Activated gamma-delta T cell treated with anti-CD3 and anti-CD28 coated beads, Interleukin-2, amount 50 U/mL, for 16 hours (primary cell): ENCODE measurements at places on chromosomes 3 and 15.

GRCh38 chr3:173301647-173302046 lies 95.9 kb upstream of the NLGN1 start:
- DNase-seq = no peak

DNA sequence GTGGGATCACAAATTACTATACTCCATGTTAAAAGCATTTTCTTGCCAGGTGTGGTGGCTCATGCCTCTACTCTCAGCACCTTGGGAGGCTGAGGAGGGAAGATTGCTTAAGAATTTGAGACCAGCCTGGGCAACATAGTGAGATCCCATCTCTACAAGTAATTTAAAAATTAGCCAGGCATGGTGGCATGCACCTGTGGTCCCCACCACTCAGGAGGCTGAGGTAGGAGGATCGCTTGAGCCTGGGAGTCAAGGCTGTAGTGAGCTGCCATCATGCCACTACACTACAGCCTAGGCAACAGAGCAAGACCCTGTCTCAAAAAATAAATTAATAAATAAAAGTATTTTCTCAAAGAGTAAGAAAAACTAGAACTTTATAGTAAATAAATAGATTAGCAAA lies 22.9 kb upstream of the ABHD10 start:
- DNase-seq = no peak

DNA sequence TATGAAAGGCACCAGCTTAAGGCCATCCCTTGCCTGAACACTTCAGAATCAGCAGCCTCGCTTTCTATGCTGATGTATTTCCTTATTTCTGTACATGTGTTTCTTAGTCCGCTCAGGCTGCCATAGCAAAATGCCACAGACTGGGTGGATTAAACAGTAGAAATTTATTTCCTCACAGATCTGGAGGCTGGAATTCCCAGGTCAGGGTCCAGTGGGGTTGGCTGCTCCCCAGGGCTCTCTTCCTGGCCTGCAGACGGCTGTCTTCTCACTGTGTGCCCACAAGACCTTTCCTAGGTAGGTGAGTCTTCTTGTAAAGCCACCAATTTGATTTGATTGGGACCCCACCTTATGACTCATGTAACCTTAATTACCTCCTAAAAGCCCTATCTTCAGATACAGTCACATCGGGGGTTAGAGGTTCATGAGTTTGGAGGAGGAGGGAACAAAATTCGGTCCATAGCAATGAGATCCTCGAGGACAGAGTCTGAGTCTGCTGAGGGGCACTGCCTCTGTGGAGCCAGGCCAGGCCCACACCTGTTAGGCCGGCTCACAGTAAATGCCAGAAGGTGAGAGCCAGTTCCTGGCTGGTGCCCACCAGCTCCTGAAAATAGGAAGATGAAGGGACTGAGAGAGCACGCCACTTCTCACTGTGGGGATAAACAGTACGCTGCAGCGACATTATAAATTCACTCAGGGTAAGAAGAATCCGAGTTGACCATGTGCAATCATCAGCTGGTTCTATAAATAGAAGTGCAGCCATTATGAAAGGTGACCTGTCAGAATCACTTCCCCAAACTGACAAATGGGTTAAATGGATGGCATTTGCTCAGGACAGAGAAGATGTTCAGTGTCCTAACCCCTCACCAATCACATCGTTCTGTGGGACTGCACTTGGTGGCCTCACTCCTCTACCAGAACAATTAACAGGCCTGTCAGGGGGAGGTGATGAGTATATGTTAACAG lies 41.1 kb downstream of the CTXND1 start:
- DNase-seq = no peak

DNA sequence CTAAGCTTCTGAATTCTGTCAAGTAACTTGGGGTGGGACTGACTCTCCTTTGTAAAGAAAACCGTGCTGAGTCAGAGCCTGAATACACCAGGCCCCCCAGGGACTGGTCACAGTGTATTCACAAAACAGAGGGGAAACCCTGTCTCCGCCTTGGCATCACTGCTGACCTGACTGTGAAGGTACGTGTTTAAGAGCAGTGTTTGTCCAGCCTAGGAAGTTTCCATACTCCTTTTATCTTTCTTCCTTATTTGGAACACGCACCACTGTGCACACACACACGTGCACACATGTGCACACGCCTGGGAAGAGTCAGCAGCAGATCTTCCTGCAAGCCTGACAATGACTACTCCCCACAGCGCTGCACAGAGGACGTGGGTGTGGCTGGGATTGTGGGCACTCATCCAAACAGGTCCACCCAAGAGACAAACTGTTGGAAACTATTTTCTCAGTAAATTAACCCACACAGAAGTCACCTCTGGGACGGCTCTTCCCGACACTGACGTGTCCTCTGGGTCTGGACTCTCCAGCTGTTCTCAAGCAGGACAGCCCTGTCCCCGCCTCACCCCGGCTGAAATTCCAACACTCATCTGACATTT lies 87.7 kb downstream of the ATP10A start:
- no peak for DNase-seq

- no peak for DNase-seq
These were observed 1.2 kb downstream of the MYZAP start for GRCh38 chr15:57592836-57593420.

DNA sequence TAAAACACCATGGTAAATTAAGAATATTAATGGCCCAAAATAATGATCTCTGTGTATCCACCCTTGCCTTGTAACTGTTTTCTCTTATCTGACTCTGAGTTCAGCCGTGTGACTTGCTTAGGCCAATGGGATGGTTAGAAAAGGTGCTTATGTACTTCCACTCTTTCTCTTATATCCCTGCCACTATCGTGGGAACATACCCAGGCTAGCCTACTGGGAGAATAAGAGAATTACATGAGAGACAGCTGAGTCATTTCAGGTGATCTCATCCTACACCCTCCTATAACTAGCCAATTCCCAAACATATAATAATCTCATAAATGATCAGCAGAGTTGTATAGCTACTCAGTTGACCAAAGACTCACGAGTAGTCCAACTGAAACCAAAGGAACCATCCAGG lies 98.3 kb upstream of the ABI3BP start:
- no peak for DNase-seq

DNA sequence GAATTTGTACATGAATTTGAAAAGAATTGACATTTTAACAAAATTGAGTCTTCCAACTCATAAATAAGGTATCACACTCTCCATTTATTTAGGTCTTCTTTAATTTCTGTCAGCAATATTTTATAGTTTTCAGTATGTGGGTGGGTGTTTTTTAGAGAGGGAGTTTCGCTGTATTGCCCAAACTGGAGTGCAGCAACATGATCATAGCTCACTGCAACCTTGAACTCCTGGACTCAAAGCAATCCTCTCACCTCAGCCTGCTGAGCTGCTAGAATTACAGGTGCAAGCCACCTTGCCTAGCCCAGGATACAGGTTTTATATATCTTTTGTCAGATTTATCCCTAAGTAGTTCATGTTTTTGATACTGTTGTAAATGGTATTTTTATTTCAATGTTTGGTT lies 4.6 kb downstream of the WDR93 start:
- DNase-seq = no peak

DNA sequence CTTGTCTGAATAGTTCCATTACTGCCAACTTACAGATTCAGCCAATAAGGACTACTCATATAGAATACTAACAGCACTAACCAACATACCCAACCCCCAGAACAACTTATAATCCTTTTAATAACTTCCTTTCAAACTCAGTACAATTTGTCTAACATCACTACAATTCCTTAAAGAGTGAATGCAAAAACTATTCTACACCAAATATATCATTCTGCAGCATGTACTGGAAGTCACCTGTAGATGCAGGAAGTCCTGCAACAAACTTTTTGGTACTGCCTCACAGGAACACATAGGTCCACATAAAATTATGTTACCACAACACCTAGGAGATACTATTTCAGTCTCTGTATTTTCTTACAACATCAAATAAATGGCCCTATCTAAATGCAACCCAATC lies 2.1 kb downstream of the CCNL1 start:
- DNase-seq = no peak

DNA sequence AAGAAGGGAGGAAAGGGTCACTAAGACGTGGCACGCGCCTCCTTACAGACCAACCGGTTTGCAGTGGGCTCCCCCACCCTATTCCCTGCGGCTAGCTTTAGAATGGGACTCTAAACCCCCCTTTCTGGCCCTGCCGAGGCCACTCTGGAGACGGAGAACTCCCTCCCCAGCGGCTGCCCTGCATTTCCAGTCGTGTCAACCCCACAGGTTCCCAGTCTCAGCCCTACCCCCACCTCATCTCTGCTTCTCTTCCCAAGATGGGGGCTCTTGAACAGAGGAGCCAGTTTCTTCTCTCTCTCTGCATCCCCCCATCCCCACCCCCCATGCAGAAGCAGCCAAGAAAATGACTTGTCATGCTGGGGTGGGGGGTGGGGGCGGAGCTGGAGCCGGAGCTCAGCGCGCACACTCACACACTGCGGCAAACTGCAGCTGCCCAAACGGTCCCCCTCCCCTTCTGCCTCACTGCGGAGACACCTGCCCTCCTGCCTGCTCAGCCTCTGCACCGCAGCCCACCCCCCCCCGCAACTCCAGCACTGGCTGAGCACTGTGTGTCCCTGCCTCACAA lies 871 bp downstream of the MAP1A start:
- no peak for DNase-seq

- DNase-seq = no peak
These were observed 57.7 kb downstream of the PRTG start for GRCh38 chr15:55685286-55685685.

- DNase-seq = no peak
These were observed 32.2 kb downstream of the RPLP1 start for GRCh38 chr15:69484837-69485236.

GRCh38 chr3:133775309-133775708 lies 29.1 kb downstream of the TF start:
- DNase-seq = no peak

DNA sequence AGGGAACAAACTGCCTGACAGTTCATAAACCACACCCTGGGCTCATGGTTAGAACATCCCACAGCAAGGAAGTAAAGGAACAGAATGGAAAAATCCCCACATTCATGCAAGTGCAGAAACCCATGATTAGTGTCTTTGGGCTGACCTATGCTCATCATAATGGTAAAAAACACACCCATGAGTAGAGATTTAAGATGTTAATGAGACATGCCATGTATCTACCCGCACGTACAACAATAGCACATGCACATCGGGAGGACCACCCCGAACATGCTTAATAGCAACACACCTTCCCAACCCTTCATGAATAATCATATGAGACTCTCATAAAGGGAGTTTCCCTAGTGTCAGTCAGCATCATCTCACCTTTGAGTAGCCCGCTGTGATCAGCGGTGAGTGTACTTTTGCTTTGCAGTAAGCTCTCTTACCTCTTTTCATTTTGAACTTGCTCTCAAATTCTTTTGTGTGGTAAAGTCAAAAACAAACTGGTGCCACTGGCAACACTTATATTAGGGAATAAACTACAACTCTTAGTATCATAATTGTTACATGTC lies 23.2 kb downstream of the ZBED2 start:
- no peak for DNase-seq

DNA sequence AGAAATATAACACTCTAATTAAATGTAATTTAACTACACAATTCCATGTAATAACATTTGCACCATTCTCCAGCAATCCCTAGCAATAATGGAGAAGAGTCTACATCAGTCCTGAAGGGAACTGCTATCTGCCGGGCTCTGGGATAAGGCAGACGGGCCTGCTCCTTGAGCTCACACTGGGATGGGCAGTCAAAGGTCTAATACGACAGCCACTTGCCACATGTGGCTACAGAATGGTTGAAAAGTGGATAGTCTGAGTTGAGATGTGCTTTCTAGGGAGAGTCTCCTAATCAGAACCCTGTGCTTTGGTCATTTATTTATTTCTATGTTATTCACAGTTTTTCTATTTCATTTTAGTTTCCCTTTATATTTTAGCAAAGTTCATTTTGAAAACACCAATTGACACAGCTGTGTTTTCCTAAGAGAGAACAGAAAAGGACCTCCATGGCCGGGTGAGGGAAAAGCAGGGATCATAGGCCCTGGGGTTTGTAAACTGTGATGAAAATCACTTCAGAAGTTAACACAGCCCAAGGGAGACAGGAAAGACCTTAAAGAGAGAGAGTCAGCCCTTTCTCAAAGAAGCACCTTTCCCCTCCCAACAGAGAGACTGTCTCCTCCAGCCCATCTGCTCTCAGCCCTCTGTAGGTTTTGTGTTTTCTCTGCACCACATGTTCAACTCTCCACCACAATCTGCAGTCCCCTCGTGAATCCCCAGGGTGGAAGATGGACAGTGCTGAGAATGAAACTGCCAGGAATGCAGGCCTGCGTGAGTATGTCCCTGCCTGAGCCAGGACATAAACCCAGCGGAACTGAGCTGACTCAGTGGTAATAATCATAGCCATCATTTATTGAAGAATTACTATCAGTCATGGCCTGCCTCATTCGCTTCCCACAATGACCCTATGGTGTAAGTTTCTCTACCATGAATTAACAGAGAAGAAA lies 11.6 kb downstream of the FSIP1 start:
- DNase-seq = no peak

DNA sequence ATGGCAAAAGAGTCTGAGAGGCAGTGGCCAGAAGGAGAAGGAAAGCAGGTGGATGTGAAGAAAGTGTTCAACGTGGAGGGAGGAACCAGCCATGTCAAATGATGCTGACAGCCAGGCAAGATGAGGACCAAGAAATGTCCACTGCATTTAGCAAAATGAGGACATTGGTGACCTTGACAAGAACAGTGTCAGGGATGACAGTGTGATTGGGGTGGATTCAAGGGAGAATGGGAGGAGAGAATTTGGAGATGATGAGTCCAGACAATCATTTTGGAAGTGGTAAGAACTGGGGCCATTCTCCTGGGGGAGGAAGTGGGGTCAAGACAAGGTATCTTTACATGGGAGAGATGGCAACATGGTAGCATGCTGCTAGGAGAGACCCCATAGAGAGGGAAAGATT lies 47.4 kb downstream of the CPN2 start:
- DNase-seq = no peak

DNA sequence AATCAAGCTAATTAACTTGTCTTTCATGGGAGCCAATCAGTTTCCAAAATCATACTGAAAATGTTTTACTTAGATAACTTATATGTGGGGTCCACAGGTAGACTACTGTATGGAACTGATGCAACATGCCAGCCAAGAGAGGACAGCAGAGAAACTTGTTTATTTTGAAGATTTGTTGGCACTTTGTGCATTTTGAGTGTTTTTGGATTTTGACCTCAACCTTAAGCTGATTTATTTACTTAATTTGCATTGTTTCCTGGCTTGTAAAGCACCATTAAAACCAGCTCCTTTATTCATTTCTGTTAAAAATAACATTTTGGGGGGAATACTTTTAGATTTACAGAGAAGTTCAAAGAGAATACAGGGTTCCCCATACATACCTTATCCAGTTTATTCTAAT lies 166.6 kb downstream of the MCTP2 start:
- no peak for DNase-seq
